ENCODE measurements at places on chromosomes 5 and 9.

DNA sequence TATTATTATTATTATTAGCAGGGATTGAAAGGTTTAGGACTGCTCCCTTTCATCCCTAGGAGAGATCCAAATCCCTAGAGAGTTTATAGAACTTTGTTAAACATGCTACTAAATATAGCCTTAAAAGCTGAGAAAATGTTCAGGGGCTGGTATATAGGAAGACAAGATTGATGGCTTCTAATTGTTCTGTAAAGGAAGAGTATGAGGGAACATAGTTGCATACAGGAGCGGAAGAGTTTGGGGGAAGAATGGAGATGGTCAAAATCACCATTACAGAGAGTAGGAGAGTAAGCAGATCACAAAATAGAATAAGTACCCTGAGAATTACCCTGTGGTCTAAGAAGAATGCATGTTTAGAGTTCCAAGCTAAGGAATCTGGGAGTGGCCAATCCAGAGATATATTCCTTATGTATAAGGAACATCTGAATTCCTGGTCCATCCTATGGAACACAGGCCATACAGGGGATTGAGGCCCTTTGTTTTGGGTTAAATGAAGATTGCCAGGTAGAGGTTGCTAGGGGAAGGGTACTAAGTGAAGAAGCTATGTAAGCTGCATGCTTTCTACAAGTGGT, 158.0 kb upstream of the APC start:
- DNase-seq = no peak

- DNase-seq = no peak
Observed at GRCh38 chr5:117999939-118000549, 988.3 kb downstream of the DTWD2 start.

GRCh38 chr9:112705768-112706427, 12.0 kb downstream of the INIP start:
- no peak for DNase-seq

GRCh38 chr5:80082731-80083100, 47.6 kb downstream of the THBS4 start:
- no peak for DNase-seq

DNA sequence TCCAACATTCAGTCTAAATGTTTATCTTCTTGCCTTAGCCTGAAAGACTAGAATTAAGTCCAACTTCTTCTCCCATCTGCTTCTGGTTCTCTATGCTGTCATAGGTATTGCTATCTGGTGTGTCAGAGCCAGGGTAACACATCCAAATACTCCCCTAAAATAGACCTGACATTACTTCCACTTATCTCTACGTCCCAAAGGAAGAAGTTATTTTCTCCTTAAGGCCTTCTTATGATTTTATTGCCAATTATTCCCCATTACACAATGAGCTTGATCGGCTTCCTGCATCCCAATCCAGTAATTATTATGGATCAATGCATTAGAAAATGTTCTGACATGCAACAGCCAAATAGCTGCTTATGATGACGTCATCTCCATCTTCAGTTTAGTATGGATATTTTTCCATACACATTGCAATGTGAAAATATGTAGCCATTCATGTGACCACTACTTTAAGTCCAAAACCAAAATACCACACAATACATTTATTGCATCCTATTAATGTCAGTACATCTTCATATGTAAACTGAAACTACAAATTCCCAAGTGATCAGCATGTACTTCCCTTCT, 555.5 kb downstream of the MAT2B start:
- DNase-seq = no peak

DNA sequence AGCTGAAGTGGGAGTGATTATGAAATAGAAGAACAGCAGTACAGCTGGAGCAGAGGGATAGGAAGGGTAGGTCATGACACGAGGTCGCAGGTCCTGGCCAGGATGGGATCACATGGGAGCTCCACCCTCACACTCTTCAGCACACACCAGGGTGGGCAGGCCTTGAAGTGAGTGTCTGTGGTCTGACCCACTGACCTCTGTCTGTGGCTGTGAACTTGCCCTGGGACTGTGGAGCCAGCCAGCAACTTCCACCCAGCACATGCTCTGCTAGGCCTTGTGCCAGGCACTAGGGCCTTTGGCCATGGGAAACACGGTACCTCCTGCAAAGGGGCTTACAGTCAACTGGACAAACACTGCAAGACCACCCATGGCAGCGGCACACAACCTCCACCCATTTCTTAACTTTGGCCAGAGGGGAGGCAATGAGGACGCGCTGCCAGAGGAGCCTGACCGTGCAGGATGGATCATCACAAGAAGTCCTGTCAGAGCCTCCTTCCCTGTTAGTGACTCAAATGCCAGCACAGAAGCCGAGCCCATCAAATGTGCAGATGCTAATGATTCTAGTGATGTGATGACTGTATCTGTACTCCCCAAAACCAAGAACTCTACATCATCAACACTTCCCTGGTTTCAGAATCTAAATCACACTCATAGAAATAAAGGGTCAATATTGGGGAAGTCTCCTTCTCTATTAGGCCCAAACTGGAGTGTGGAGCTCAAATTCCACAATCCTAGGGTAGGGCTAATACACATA, 113.6 kb downstream of the DPYSL3 start:
- DNase-seq = no peak

- DNase-seq = no peak
Observed at GRCh38 chr9:121538221-121538620, 38.6 kb upstream of the GGTA1 start.

GRCh38 chr5:78908173-78909061, 76.7 kb downstream of the ARSB start:
- no peak for DNase-seq

- no peak for DNase-seq
Observed at GRCh38 chr5:136230176-136230575, 37.2 kb upstream of the SMIM32 start.

- no peak for DNase-seq
Observed at GRCh38 chr5:130994496-130995253, 170.4 kb downstream of the HINT1 start.

- no peak for DNase-seq
Observed at GRCh38 chr5:68372161-68372560, 156.6 kb downstream of the PIK3R1 start.

DNA sequence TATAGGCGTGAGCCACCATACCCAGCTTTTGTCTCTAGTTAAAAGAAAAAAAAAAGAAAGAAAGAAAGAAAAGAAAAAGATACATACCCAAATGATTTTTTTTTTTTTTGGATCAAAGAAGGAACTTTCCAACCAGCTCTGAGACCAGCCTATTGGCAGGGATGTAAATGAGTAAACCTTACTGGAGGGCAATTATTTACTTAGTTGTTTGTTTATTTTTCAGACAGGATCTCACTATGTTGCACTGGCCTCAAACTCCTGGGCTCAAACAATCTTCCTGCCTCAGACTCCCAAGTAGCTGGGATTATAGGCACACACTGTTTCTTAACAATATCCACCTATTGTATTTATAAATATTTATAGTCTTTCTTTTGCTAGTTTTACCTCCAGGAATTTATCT, 10.9 kb upstream of the SPOUT1 start:
- DNase-seq = no peak

GRCh38 chr9:70097187-70097586, 53.5 kb downstream of the MAMDC2 start:
- no peak for DNase-seq

DNA sequence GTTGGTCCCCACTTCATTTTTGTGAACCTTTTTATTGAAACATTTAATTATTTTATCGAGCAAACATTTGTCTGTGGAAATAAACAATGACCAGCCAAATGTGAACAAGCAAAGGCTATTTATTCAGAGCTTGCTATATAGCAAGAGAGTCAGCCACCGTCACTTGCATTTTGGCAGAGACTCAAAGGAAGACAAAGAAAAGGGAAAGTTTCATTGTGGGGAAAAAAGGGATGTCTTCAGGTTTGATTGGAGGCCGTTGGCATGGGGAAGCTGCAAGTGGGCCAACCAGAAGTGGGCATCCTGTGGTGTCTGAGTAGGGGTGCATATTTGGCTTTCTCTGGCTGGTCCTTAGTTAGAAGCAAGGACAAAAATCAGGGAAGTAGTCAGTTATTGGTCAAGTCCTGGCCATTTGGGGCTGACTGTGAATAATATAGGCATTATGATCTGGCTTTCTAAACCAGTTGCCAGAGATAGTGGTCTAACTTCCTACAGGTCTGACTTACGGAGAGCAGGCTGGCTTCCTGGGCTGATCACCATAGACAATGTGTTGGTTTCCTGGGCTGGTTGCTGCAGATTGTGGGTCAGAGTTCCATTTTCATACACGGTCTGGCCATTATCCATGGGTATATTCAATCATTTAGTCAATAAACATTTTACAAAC, 16.6 kb downstream of the ENC1 start:
- no peak for DNase-seq

DNA sequence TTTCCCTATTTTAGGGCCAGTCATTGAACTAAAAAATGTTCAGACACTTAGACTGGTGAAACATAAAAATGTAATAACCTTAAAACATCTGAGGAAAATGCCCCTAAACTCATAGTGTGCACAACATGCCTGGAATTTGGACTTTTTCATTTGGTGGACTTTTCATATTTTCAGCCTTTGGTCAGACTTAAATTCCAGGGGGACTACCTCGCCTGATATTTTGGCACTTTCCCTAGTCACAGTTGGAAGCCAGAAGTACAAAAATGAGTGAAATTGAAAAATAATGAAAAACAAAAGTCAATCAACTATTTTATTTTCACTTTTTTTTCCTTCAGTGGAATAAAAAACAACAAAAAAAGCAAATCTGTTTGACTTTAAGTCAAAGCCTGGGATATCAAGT, 256.2 kb downstream of the ACTL7B start:
- DNase-seq = no peak

DNA sequence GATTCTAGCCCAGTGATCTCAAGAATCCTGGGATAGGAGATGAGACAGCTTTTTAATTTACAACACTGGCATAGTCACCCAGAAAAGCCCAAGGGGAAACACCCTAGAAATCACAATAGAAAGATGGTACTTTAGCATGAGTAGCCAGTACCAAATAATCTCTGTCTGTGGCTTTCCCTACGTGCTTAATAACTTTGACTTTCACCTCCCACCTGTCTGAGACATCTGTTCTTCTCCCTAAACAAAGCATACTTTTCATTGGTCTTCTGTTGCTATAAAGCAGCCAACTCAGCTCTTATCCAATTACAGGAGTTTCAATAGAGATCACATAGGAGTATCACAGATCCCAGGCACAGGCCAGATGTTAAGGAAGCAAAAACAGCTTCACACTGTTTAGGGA, 10.4 kb downstream of the MARCHF3 start:
- no peak for DNase-seq

DNA sequence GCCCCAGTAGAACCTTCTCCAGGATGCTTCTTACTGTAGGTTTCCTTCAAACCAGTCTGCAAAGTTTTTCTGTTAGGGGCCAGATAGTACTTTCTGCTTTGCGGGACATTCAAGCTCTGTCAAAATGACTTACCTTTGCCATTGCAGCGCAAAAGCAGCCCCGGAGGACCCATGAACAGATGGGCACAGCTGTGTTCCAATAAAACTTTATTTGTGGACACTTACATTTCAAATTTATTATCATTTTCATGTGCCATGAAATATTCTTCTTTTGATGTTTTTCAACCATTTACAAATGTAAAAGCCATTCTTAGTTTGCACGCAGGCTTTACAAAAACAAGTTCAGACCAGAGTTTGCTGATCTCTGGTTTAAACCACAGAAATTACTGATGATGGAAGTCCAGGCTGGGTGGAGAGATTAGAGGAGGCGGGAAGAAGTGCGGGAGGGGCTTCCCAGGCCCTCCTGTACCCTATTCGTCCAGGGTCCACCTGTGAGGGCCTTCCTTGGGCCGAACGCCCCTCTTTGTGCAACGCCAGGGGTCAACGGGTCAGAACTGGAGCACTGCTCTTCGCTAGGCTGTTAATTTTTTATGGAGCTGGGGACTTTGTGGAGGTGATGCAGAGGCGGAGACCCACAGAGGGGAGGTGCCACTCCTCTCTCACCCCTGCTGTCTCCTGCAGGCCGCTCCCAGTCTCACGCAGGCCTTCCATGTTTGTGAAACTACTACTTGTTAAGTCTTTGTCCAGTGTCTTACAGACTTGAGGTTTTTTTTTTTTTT, 7.6 kb upstream of the ASS1 start:
- DNase-seq = no peak

DNA sequence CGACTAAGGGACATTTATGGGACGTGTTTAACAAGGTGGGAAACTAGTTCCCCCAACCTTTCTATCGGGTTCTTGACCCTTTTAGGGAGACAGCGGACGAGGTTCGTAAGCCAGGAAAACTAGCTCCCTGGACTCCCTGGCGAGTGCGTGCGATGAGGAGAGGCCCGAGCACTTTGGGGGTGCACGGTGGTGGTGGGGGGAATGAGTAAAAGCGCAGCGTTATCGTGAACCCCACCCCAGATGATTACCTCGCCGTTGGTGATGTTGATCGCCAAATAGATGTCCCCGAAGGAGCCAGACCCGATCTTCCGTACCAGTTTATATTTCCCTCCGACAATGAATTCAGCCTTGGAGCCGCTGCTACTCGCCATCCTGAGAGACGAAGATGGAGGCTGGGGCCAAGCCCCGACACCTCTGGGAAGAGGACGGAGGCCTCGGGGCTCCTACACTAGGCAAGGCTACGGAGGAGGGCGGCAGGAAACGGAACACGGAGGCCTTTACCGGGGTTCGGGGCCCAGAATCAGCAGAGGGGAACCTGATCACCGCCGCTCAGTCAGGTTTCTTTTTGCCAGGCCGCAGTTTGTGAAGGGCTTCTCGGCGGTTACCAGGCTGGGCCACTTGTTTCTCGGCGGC, 529 bp downstream of the CSNK1A1 start:
- DNase-seq = no peak

DNA sequence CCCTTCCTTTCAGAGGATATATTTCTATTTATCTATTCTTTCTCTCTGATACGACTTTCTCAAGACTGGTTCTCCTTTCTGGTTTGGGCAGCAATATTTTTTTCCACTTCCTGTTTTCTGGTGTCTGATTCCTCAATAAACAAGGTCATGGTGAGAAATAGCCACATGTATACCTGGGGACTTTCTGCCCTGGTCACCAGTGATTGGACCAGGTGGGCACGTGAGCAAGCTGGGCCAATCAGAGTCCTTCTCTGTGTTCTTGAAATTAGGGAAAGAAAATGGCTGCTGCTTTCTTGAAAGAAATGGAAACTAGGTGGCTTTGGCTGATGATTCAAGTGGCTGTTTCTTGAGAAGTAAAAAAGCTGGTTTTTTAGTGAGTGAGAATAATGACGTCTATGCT, 18.4 kb upstream of the GSN start:
- DNase-seq = no peak

GRCh38 chr9:128626181-128626580, 30.5 kb downstream of the DYNC2I2 start:
- DNase-seq = no peak

GRCh38 chr5:14326035-14326903, 183.1 kb downstream of the TRIO start:
- DNase-seq = no peak

- DNase-seq = no peak
Observed at GRCh38 chr9:131587331-131587730, 42.0 kb downstream of the PRRT1B start.

- no peak for DNase-seq
Observed at GRCh38 chr5:17123010-17123409, 94.4 kb upstream of the BASP1 start.
